Fibroblast of lung (primary cell): ENCODE measurements at places on chromosomes 2 and 18. TPM values are rescaled to one million over a fixed set of nuclear protein-coding genes. Genes with fewer than 3 reads are reported as not detected.

Gene RAB17
- total RNA-seq, result 0.17 and 0.26 TPM in 2 replicates

Gene HOXD11
- not detected in 2 replicates for total RNA-seq

Gene ABHD1
- total RNA-seq, result 0.17 and 0.26 TPM in 2 replicates

Gene TEKT4
- total RNA-seq, result not detected in 2 replicates

Gene PLA2R1
- total RNA-seq, result 3.1 and 8.3 TPM in 2 replicates

Gene MDH1B
- 0.99 and 1.8 TPM in 2 replicates for total RNA-seq

Gene SERPINE2
- 37.2 and 77.9 TPM in 2 replicates for total RNA-seq

Gene CNTNAP5
- not detected in 2 replicates for total RNA-seq

Gene STK39
- 14.4 and 16.7 TPM in 2 replicates for total RNA-seq

Gene POTEC
- total RNA-seq, result not detected in 2 replicates

DNA sequence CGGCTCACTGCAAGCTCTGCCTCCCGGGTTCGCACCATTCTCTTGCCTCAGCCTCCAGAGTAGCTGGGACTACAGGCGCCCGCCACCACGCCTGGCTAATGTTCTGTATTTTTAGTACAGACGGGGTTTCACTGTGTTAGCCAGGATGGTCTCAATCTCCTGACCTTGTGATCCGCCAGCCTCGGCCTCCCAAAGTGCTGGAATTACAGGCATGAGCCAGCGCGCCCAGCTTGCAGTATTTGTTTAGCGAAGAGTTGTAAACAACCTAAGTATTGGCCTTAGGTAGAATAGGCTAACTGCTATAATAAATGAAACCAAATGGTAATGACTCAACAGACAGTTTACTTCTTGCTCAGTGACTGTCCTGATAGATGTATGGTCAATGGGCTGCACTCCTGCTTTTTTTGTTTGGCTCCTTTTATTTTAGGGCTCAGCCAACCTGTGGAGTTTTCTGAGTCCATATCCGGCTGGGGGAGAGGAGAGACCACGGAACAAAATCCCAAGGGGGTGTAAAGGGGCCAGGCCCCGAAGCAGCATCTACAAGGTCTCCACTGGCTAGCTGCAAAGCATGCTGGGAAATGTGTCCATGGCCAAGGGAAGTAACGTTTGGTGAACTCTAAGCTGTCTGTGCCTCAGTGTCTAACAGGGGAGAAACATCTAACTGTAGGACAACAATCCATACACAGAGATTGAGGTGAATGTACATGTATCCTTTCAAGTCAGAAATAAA lies 841.0 kb upstream of the ID2 start:
- no peaks in the 10 kb centered on the region for H3K4me1 ChIP-seq
- no peak overlapping the region for H3K4me3 ChIP-seq
- no peaks in the 10 kb centered on the region for H3K36me3 ChIP-seq
- no peak for DNase-seq
- H3K27me3 ChIP-seq, result no peaks in the 10 kb centered on the region

DNA sequence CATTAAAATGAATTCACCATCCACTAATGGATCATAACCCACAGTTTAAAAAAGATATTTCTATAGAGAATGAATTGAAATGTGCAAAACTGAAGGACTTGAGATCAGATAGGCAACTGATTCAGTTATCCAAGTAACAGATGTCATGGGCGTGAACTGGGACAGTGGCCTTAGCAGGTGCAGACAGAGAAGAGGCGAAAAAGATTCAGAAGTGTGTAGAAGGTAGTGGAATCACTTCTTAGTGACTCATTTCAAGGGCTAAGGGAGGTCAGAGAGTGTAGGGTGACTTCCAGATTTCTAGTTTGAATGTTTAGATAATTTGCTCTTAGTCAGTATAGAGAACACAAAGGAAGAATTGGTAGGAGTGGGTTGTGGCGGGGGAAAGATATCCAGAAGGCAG lies 79.7 kb downstream of the EHBP1 start:
- no peaks in the 10 kb centered on the region for H3K27me3 ChIP-seq
- no peak overlapping the region for H3K4me3 ChIP-seq
- peak; percentile 75 for DNase-seq
- H3K4me1 ChIP-seq, result peaks cover 15% of the 10 kb centered on the region
- no peak overlapping the region for H3K27ac ChIP-seq

GRCh38 chr2:174787487-174788205 lies 23.4 kb upstream of the CHRNA1 start:
- H3K27ac ChIP-seq, result peak overlapping the region; percentile 94
- H3K36me3 ChIP-seq, result no peaks in the 10 kb centered on the region
- DNase-seq, result peak; percentile 99
- peaks cover 27% of the 10 kb centered on the region for H3K4me1 ChIP-seq
- no peaks in the 10 kb centered on the region for H3K27me3 ChIP-seq

DNA sequence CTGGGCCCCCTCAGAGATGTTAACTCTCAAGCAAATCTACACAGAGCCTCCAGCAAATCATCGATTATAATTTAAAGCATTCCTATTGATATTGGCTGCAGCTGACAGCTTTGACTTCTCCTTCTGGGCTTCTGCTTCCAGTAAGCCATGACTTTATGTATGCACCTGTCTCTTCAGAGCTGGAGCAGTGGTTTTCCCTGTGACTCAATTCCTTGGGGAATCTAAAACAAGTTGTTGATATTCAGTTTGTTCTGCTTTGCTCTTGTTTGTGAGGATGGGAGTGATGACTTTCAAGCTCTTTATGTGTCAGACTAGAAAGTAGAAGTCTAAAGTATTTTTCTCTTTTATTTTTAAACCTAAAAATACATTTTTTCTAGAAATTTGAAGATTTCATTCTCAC lies 45.1 kb upstream of the TNP1 start:
- no peak overlapping the region for H3K4me3 ChIP-seq
- H3K27ac ChIP-seq, result no peak overlapping the region
- no peaks in the 10 kb centered on the region for H3K27me3 ChIP-seq
- no peaks in the 10 kb centered on the region for H3K4me1 ChIP-seq
- no peak for DNase-seq

DNA sequence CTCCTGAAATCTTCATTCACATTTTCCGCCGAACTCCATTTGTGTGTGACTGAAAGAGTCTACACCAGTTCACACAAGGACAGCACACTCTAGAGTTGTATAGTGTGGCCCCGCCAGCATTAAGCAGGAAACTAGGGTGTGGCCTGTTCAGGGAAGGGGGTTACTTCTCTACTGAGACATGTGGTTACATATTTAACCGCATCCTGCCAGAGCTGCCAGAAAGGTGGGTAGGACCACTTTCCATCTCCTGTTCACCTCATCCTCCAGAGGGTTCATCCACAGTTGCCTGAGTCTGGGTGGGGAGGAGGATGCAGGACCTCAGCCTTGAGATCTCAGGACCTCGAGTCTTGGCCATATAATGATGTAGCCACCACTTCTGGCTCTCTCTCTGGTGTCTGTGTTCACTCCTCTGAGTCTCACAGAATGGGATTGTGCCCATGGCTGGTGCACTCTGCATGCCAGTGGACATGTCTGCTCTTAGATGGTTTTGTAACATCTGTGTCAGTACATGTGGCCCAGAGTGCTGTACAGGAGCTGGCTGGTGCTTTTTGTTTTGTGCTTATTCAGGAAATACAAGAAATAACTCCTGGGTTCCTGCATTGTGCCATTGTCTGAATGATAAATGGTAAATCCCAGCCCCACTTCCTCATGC lies 7.7 kb upstream of the SP140L start:
- H3K4me3 ChIP-seq, result no peak overlapping the region
- no peak overlapping the region for H3K27ac ChIP-seq
- no peaks in the 10 kb centered on the region for H3K27me3 ChIP-seq
- no peak for DNase-seq
- no peaks in the 10 kb centered on the region for H3K4me1 ChIP-seq

- no peak for DNase-seq
- no peak overlapping the region for H3K4me3 ChIP-seq
- H3K36me3 ChIP-seq, result no peaks in the 10 kb centered on the region
- no peaks in the 10 kb centered on the region for H3K4me1 ChIP-seq
These were observed 34.0 kb downstream of the MTHFD2 start for GRCh38 chr2:74232426-74232825.

GRCh38 chr2:200270732-200271131 lies 35.8 kb upstream of the SPATS2L start:
- H3K36me3 ChIP-seq, result no peaks in the 10 kb centered on the region
- H3K4me3 ChIP-seq, result no peak overlapping the region
- no peaks in the 10 kb centered on the region for H3K27me3 ChIP-seq
- no peak for DNase-seq

GRCh38 chr2:222938327-222938726 lies 77.5 kb downstream of the ACSL3 start:
- peaks cover 7% of the 10 kb centered on the region for H3K36me3 ChIP-seq
- no peaks in the 10 kb centered on the region for H3K27me3 ChIP-seq
- H3K4me3 ChIP-seq, result no peak overlapping the region
- no peak for DNase-seq

DNA sequence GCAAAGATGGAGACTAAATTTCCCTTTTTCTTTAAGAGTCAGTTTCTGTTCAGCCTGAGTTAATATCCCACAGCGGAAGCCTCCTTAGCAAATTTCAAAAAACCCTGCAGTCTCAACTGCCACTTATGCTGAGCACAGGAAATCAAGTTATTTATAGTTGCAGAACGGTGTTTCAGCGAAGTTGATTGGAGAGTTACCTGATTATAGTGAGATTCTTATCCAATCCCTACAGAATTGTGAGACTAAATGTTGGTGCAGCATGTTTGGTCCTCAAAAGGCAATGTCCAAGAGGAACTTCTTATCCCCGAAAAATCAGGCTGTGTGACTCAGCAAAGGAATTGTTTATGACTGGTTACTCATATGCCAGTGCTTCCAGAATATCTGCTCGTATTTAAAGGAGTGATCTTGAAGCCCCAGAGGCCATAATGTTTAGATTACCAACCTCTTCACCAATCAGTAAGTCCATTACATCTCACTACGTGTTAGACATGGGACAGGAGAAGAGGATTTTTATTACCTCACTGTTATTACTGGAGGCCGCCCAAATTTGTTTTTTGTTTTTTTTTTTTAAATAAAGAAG lies 67.9 kb downstream of the LRRFIP1 start:
- peaks cover 2% of the 10 kb centered on the region for H3K36me3 ChIP-seq
- no peak overlapping the region for H3K4me3 ChIP-seq
- H3K27ac ChIP-seq, result peak overlapping the region; percentile 95
- H3K4me1 ChIP-seq, result peaks cover 22% of the 10 kb centered on the region

GRCh38 chr2:74385396-74385795 lies 5.3 kb upstream of the DCTN1 start:
- no peak overlapping the region for H3K4me3 ChIP-seq
- no peaks in the 10 kb centered on the region for H3K36me3 ChIP-seq
- H3K27me3 ChIP-seq, result no peaks in the 10 kb centered on the region
- H3K4me1 ChIP-seq, result peaks cover 12% of the 10 kb centered on the region
- H3K27ac ChIP-seq, result no peak overlapping the region

GRCh38 chr18:6207116-6207515 lies 207.6 kb downstream of the L3MBTL4 start:
- no peaks in the 10 kb centered on the region for H3K36me3 ChIP-seq
- no peak for DNase-seq
- H3K4me3 ChIP-seq, result no peak overlapping the region
- H3K27me3 ChIP-seq, result no peaks in the 10 kb centered on the region

GRCh38 chr2:104708967-104709366 lies 144.9 kb upstream of the POU3F3 start:
- no peak overlapping the region for H3K27ac ChIP-seq
- H3K27me3 ChIP-seq, result no peaks in the 10 kb centered on the region
- no peak overlapping the region for H3K4me3 ChIP-seq
- H3K4me1 ChIP-seq, result no peaks in the 10 kb centered on the region
- no peak for DNase-seq

DNA sequence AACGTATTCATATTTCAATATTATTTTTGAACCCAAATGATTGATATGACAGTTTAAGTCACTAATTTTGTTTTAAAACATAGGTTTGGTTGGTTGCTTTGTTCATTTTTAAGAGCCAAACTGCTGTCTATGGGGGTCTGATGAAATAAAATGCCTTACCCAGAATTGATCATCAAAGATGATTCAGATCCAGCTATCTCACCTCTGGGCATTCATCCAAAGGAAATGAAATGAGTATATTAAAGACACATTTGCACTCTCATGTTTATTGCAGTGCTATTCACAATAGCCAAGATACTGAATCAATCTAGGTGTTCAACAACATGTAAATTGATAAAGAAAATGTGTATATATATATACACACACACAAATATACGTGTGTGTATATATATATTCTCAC lies 326.9 kb upstream of the GULP1 start:
- no peak overlapping the region for H3K27ac ChIP-seq
- H3K27me3 ChIP-seq, result no peaks in the 10 kb centered on the region
- no peak overlapping the region for H3K4me3 ChIP-seq
- peak; percentile 29 for DNase-seq
- H3K36me3 ChIP-seq, result no peaks in the 10 kb centered on the region

DNA sequence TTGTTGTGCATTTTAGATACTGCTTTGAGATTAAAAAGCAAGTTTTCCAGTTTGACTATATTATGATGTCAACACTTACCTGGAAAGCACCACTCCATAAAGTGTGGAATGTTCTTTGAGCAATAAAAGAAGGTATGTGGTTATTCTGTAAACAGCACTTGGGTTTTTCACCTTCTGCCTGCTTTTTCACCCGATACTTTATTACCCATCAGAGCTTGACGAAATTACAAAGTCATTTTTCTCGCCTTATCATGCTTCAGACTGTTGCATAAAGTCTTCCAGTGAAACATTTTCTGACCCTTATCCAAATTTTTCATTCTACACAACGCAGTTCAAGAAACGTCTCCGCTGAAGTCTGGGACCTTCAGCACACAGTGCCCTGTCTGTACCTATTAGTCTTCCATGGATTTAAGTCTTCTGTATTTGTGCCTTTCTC lies 25.2 kb downstream of the CAB39 start:
- no peak overlapping the region for H3K27ac ChIP-seq
- H3K36me3 ChIP-seq, result no peaks in the 10 kb centered on the region
- no peaks in the 10 kb centered on the region for H3K27me3 ChIP-seq

DNA sequence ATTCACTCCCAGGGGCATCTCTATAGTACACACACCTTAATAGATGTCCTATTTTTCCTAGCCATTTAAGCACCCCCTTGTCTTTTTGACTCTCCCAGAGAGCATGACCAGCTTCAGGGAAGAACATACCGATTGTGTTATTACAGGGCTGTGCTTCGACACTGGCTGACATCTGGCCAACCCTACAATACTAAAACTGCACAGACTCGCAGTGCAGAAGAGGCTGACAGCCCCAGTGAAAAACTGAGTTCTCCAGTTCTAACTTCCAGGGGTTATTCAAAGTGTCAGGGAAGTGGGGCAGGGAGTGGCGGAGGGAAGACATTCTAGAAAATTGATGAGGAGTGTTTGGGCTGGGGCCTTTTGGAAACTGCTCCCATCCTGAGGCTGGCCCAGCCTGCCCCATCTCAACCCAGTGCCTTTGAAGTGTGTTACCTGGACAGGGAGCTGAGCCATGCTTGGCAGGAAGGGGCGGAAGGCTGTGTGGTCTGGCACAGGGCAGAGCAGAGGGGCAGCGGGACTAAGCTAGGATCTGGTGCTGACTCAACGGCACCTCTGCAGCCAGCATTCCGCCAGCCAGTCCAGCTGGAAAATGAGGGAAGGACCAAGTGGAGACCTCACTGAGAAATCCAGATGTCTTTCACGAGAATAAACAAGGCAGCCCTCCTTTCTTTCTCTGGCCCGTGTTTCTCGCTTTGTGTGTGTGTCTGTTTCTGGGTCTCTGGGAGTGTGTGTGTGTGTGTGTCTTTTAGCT lies 15.4 kb upstream of the IGFBP5 start:
- H3K4me1 ChIP-seq, result peaks cover 14% of the 10 kb centered on the region
- no peak overlapping the region for H3K4me3 ChIP-seq
- no peaks in the 10 kb centered on the region for H3K27me3 ChIP-seq
- peak; percentile 72 for DNase-seq
- H3K27ac ChIP-seq, result peak overlapping the region; percentile 40
- H3K36me3 ChIP-seq, result no peaks in the 10 kb centered on the region
